ENCODE measurements at places on chromosomes 4 and X.

- peak; percentile 13 for DNase-seq
Measured at GRCh38 chr4:113952452-113953029, 26.9 kb downstream of the ARSJ start.

DNA sequence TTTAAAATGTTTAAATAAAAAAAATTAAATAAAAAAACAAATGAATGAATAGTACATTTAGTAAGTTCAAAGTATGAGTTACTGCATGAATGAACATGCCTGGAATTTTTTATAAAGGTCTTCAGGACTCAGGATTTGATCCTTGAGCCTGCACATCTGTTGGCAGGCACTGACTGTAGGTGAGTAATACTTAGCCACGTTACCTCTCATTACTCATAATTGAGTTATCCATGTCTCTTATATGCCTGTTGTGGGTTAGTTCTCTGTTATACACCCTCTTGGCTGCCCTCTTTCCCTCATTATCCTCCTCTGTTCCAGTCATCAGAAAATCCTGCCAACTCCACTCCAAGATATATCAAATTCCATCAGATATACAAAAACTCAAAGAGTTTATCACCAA is 276.0 kb downstream of the FBXW7 start:
- no peak for DNase-seq

DNA sequence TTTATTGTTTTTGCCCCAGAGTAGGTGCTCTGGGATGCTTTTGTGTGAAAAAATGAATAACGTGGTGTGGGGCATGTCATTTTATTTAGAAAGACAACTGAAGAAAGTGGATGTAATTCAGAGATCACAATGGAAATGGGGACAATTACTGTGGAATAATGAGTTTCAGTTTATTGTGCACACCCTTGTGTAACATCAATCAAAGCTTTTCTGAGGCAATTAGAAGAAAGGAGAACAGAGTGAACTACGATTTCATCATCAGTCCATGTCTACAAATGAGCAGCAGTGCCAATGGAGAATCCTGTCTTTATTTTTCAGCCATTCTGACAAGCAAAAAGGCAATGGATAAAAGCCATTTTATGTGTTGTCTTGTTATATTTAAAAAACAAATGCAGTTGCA is 339.2 kb downstream of the TMA16 start:
- DNase-seq: no peak

DNA sequence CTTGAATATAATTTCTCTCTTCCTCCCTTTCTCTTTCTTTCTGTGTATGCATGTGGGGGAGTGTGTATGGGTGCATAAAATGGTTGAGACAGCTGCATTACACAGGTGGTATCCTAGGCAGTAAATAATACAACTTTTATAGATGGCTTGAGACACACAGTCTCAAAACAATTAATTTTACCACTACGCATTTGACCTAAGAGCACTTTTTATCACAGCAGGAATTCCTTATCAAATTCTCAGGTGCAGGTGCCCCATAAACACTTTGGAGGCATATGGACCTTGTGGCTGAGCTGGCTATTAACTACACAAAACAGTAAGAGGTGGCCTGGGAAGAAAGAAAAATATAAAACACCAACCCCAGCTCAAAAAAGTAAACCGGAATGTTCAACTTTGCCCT is 91.3 kb downstream of the RASGEF1B start:
- DNase-seq: no peak

DNA sequence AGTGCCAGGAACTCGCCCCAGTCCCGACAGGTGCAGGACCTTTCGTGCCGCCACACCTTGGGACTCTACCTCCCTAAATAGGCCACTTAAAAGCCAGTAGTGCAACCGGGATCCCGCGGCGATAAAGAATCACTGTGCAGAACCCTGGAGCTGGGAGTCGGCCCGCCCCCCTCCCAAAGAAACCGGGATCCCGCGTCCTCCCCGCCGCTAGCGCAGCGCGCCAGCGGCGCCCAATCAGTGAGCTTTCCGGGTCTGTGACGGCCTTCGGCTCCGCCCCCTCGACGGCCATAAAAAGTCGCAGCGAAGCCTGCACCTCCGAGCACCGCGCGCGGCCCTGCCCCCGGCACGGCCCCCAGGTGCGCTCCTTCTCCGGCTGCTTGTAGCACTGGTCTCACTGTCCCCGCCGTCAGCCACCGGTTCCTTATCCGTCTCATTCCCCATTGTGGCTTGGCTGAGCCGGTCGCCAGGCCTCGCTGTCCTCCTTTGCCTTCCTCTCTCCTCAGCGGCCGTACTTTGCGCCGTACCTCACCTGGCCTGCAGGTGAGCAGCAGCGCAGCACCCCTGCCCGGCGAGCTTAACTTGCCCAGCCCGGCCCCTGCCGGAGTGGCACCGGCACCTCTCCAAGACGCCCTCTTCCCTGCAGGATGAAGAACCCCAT is at the start of gene LRAT:
LRAT (plus strand) TSS at position 318 of the 658 bp plus-strand sequence; CDS start at position 645, 327 bp downstream.
- peak; percentile 81 for DNase-seq

DNA sequence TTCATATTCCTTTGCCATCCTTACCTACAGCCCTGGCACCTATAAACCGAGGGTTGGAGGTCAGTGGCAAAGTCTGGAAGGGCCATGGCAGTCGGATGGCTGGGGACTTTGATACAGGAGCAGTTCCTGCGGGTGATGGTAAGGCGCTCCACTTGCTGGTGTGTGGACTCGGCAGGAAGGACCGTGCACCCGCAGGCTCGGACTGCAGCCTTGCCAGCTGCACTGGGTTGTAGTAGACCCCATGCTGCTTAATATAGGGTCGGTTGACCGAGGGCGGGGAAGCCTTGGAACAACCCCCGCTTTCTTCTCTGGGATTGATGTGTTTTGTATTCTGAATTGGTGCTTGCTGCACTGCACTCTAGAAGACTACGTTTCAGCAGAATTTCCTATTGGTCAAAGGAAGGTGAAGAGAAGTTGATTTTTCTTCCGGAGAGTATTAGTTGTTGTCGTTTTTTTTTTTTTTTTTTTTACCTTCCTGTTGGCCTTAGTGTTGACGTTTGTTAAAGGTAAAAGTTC is 638 bp downstream of the BLTP1 start:
- peak; percentile 36 for DNase-seq

DNA sequence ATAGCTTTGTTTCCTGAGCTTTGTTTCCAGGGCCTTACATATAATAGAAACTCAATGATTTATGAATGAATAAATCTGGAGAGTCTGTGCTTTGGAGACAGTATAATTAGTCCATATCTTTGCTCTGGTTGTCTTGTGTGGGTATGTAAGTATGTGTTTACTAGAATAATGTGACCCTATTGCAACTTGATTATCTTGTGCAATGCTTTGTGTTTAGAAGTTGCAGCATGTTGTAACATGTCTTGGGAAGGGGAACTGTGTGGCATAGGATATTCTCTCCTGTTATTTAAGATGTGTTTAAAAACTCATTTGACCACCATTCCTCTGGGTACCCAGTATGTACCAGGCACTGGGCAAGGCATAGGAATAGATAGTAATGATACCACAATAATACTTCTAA is 6.1 kb downstream of the SPATA18 start:
- DNase-seq: no peak

DNA sequence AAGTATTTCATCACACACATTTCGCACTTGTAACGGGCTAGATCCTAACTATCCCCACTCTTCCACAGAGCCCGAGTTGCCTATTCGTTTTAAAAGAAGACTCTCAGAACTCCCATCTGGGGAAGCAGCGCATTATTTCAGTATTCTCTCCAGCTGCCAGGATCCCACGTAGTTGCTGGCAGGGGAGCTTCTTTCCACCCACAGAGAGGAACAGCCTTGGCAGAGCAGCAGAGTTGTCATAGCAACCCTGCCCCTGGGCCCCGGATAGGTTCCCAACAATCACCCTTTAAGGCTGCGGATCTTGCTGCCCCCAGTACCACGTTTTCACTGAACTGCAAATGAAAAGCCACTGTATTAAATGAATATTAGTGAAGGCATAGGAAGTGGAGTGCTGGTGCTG is 106.7 kb downstream of the GPM6A start:
- peak; percentile 15 for DNase-seq

- peak; percentile 16 for DNase-seq
Measured at GRCh38 chr4:127997534-127998388, 32.6 kb downstream of the ABHD18 start.

GRCh38 chr4:78827191-78827590 is 51.0 kb downstream of the BMP2K start:
- no peak for DNase-seq

- DNase-seq: no peak
Measured at GRCh38 chrX:12443534-12444098, 305.3 kb downstream of the FRMPD4 start.

GRCh38 chr4:123120473-123120872 is 198.1 kb upstream of the NUDT6 start:
- no peak for DNase-seq

DNA sequence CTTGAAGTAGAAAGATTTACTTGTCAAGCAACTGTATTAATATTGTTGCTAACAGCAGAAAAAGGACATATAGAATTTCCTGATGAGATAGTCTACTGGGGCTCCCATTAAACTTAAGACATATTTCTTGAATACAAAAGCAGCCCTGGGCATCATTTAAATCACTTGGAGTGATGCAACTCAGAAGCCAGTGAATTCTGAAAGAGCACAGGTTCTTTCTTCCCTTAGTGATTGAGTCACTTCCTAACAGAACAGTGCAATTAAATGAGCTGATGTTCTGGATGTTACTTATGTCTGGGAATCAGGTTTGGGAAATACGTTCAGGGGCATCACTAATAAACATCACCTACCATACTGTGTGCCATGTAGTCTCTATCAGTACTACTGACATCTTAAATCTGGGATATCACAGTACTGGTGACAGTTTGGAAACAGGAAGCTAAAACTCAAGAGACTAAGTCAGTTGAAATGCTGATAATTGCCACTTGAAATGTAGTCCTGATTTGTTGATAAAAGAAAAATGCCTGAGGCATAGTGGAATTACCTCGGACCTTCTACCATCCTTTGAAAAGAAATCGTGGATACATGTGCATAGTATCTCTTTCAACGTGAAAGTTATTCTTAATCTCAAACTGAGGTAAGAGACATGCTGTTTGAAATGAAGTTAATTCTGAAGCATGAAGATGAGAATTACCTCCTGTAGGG is 249.2 kb upstream of the GPRIN3 start:
- DNase-seq: no peak

DNA sequence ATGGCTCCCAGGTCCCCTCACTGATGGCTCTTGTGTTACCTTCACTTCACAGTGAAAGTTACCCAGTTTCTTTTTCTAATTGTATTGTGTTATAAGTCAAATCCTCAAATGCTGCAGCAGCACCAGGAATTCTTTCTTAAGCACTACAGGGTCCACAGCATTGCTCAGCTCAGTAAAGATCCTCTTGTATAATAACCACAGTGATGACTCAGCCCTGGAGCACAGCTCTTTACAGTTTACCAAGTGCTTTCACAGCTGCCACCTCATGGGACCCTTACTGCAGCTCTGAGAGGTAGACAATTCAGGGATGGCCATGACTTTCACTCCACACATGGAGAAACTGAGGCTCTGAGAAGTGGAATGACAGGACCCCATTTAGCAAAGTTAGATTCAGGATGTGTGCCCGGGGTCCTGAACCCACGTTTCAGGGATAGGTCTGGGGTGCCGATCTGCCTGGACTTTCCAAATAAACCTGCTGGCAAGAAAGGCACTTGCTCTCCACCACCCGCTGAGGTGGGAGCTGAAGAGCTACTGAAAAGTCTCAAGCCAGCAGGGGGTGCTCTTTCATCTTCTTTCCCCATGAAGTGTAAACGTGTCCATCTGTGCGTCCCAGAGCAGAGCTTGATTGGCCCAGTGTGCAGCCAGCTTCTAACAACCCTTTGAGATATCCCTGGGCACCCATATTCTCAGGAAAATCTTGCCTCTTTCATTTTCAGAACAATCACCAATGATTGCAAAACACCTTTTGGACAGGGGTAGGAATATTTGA is 35.7 kb upstream of the GABRQ start:
- DNase-seq: no peak

- DNase-seq: no peak
Measured at GRCh38 chr4:84825701-84826341, 140.7 kb downstream of the WDFY3 start.

DNA sequence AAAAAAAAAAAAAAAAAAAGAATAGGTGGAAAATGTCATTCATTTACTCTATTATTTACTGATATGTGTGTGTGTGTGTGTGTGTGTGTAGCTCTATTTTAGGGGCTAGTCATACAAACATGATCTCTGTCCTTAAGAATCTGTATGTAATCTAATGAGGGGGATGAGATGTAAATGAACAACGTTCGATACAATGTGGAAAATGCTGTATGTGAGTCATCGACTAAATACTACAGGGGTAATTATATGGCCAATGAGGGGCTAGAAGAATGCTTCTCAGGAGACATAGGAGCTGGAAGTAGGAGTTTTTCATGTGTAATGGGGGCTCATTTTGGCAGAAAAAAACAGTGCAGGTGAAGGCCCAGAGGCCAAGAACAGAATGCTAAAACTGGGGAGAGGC is 41.9 kb downstream of the LEF1 start:
- no peak for DNase-seq

GRCh38 chr4:30429813-30430761 is 290.1 kb upstream of the PCDH7 start:
- no peak for DNase-seq

DNA sequence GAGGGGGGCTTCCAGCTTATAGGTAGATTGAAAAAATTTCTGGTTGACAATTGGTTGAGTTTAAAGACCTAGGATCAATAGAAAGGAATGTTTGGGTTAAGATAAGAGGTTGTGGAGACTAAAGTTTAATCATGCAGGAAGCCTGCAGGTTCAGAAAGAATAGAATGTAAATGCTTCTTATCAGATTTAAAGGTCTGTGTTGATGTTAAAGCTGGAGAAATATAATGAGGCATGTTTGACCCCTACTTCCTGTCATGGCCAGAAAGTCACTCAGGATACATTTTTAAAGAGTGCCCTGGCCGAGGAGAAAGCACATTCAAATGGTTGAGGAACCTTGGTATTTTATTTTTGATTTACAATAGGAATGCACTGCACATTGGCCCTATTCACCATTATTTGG is 3.9 kb upstream of the RRAGB start:
- no peak for DNase-seq

DNA sequence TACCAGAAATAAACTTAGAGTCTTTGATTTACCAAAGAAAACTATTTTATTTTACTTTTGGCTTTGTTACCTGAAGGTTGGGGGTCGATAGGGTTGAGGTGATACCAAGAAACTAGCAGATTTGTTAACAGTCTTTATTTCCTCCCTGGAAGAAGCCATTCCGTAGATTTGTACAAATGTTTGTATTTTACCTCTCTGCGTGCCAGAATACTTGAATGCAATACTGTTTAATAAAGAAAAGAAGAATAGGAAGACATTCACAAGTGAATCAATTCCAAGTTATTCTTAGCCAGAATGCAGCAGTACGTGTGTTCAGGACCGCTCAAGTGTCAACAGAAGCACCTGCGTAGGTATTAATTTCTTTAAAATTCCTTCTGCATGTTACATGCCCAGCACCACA is 260.3 kb upstream of the TENM3 start:
- no peak for DNase-seq

Data from body of pancreas (tissue), 4 donors.